ENCODE measurements at places on chromosomes 6 and 20.

- no peak for DNase-seq
Measured at GRCh38 chr20:9981829-9982228, 53.0 kb upstream of the ANKEF1 start.

- DNase-seq: no peak
Measured at GRCh38 chr20:9447182-9447581, 67.2 kb upstream of the LAMP5 start.

DNA sequence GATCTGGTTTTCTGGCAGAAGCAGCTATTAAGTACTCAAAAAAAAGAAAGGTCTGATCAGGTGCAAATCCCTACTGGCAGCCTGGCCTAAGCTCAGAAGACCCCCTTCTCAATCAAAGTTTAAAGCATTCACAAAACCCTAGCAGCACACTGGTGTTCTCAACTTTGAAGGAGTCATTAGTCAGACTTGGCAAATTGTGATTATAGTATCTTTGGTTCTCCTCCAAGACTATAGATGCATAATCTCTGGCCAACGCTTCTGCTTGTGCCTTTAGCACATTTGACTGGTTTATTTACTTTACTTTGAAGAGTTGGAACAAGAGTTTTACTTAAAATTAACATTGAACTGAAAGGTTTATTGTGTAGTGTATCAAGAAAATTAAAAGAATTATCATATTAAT, 248.9 kb downstream of the PTPRK start:
- no peak for DNase-seq

GRCh38 chr6:23091795-23092194, 522.4 kb downstream of the HDGFL1 start:
- DNase-seq: no peak

GRCh38 chr20:29306390-29307072, 1950.9 kb upstream of the DEFB115 start:
- no peak for DNase-seq

DNA sequence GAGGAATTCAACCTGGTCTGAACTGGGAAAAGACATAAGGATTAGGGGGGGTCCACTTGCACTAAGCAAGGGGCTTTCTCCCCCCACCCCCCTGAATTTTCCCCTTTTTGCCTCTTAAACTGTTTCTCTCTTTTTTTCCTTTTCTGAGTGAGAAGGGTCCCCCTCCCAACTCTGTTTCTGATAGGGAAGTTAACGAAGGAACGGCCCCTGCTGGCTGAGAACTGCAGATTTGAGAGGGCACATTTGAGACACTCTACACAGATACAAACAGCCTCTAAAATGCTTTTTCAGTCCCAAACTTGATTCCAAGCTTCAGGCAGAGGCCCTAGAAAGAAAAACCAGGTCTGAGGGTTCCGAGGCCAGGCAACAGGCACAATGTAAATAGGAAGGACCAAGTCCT, 91.7 kb downstream of the JARID2 start:
- DNase-seq: no peak

DNA sequence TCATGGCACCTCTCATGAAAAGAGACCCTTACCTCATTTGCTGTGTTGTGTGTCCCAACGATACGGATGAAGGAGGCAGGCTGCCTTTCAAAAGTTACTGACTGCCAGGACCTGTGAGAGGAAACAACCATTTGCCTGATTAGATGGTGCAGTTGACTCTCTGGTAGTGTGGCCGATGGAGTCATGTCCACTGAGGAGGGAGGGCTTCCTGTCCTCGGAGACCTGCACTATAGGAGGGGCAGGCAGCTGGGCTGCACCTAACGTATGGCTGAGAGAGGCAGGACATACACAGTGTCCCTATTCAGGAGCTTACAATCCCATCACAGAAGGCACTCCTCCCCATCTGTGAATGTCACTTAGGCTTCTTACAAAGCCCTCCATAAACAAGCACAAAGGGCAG, 373.0 kb downstream of the ZFAND3 start:
- no peak for DNase-seq

- DNase-seq: no peak
Measured at GRCh38 chr20:14538433-14538832, 201.0 kb upstream of the FLRT3 start.

DNA sequence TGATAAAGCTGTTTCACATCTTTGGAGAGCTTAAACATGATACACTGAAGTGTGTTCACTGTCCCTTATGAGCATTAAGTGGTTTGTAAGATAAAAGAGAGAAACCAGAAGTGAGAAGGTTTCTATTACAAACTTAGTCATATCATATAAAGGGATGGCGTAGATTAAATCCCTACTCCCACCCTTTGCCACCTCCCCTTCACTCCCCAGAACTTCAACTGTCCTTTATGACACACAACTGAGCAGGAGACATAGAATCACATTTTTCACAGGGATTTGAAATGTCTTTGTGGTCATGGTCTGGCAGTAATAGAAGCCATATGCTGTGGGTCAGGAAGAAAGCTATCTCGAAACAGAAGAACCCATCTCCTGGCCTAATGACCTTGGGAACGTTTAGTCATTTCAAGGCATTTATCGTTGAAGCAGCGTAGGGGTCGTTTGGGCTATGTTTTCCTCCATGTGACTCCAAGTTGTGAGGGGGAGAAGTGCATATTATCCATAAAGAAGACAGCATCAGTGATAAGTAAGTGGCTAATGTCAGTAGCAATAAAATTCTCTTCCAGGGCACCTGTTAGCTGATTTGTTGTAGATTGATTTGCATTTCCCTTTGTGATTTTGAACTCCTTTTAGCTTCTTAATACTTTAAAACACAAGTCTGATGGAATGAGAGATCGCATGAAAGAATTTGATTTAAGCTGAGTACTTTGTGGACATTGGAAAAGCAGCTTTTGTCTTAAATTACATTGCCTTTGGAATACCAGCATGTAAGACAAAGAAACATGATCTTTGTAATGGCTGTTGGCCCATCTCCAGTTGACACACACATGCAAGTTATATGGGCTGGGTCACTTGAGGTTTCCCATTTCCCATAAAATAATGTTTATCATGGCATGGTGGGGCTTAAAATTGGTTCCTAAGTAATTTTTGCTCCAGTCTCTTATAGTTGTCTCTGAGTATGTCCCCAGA, 501.5 kb upstream of the FLRT3 start:
- no peak for DNase-seq
